ENCODE measurements at places on chromosomes 6 and 20.

DNA sequence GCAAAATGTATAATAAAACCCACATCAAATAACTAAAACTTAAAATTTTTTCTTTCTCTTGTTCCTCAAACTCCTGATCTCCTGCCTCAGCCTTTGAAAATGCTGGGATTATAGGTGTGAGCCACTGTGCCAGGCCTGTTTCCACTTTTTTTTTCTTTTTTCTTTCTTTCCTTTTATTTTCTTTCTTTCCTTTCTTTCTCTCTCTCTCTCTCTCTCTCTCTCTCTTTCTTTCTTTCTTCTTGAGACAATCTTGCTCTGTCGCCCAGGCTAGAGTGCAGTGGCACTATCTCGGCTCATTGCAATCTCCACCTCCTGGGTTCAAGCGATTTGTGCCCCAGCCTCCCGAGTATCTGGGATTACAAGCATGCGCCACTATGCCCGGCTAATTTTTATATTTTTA, 164.6 kb downstream of the OR2B2 start:
- no peak for DNase-seq

- DNase-seq, result no peak
These were observed 27.9 kb downstream of the SULF2 start for GRCh38 chr20:47757145-47758035.

- DNase-seq, result no peak
These were observed 21.4 kb downstream of the PCSK2 start for GRCh38 chr20:17248224-17248623.

DNA sequence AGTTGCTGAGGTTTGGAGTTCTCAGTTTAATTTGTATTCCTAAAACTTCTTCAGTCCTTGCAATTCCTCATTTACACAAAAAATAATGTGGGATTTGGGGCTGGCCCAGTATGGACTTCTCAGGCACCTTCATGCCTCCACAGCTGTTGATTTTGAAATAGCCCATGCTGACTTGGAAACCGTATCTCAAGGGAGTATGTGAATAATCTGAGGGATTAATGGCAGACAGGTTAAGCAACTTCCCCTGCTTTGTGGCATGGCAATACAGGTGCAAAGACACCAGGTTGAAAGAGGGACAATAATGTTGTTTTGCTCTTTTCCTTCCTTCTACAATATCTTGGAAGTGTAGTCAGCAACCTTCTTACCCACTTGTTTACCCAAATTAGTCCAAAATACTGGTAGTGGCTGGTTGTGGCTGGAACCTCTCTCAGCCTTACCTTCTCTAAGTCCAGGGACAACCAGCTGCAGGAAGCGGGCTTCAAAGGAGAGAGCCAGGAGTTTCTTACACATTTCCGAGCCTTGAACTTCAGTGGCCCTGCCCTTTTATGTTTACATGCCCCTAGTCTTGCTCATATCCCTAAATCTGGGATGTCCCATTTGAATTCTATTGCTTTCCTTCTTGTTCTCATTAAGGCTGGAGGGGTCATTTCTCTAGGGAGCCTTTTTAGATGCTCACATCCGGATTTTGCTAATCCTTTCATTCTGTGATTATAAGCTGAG, 44.1 kb upstream of the ADGRF1 start:
- no peak for DNase-seq

DNA sequence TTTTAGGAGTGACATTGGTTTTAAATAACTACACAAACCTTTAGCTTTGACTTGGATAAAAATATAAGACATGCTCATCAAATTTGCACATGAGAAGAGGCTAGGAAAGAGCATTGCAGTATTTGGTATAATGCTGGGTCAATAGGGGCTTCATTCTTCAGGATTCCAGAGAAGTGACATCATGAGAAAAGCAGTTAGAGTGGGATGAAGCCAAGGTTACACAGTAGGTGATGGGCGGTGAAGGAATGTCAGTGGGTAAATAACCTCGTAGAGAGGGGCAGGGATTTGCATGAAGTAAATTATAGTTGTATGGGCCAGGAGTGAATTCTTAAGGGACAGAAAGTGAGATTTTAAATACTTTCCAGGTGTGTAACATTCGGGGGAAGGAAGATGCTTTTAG, 216.2 kb downstream of the RFPL4B start:
- no peak for DNase-seq

- no peak for DNase-seq
These were observed 57.8 kb downstream of the POPDC3 start for GRCh38 chr6:105121981-105122380.

DNA sequence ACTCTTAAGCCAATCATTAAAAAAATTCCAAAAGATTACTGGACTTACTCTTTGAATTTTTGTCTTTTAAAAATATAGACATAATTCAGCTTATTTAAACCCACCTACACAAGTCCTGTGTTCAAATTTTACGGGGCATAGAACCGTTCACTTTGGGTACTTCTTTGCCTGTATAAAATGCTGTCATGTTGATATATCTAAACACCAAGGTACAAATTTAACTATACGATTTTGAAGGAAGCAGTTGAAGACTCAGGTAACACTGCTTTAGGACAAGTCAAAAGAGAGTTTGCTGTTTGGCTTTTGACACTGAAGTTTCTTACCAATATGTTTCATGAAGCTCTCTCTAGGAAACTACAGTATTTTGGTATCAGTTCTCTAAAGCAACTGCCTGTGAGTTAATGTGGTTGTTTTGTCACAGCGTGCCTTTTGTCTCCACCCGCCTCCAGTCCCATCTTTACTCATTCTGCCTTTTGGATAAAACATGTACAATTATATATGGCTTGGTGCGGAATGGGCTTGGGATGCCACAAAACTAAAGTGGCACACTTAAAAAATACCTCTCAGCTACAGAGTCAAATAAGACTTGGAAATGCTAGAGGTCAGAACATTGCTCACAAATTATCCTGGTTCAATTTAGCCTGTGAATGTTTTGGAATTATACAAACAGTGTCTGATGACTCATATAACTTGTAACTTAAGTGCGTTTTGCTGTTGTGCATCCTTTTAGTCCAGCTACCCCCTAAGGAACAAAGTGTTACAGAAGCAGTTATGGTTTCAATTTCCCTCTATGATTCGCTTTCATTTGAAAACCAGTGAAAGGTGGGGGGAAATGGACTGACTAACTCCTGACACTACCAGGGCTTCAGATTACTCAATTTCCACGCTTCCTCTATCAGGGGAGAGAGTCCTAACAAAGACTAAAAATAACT, 38.7 kb downstream of the RGS17 start:
- no peak for DNase-seq

GRCh38 chr6:158667360-158667981, 17.6 kb downstream of the SYTL3 start:
- no peak for DNase-seq

DNA sequence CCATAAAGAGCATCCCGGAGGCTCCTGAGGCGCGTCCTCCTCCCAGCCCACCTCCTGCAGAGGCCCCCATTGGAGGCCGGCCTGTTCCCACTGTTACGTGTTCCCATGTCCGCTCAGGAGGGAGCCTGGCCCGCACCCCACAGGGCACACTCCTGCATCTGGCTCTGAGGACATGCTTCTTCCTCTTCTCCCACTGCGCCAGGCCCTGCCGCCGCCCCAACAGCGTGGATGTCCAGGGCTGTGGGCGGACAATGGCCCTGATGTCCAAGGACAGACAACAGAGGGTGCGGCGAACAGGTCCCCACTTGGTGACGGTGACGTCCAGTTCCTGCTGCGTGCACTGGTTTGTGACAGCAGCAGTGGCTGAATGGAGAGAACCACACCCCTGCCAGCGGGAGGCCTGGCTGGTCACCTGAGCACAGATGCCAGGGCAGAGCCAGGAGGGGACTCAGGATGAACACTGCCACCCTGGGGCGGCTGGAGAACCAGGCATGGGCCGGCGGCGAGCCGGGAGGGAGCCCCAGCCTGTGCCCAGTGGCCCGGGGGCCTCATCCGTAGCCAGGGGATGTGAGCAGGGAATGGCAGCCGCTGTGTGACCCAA, 26.6 kb downstream of the FRMD1 start:
- DNase-seq, result no peak

GRCh38 chr20:49482621-49483017, at the start of gene KCNB1:
KCNB1 (minus strand) TSS chr20:49482668; CDS start chr20:49482480, 188 bp downstream.
- DNase-seq, result peak; percentile 5

GRCh38 chr6:106216527-106216926, 109.0 kb downstream of the ATG5 start:
- no peak for DNase-seq

GRCh38 chr6:138833816-138834539, 38.1 kb downstream of the ECT2L start:
- DNase-seq, result no peak

- DNase-seq, result no peak
These were observed 78.3 kb downstream of the BTBD3 start for GRCh38 chr20:11995805-11996567.

- no peak for DNase-seq
These were observed 406.1 kb upstream of the MARCKS start for GRCh38 chr6:113451049-113451448.

GRCh38 chr6:166589786-166590574, 3.5 kb upstream of the RAMACL start:
- DNase-seq, result no peak

DNA sequence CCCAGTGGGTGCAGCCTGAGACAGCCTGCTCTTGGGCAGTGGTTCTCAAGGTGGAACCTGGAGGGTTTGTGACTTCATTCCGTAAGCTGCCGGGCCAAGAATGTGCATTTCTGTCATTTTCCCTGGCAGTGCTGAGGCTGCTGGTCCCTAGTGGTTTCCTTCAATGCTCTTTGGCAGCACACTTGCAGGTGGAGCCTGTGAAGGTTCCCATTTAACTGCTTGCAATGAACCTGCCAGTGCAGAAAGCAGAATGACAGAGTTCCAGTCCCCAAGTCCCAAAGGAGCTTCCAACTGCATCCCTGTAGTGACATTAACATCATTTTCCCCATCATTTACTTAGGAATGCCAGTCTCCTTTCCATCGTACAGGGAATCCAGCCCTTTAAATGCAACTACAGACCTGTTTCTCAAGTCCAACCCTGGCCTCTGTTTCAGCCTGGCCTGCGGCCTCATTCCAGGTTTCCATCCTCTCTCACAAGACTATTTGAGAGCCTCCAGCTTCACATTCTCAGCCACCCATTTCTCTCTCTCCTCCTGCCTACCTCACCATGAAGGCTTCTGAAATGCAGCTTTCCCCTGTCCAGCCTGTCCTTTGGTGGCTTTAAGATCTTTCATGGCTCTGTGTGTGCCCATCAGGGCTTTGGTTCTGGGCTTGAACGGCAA, 149.7 kb upstream of the GGTLC1 start:
- DNase-seq, result no peak

GRCh38 chr6:52546192-52546591, 30.7 kb downstream of the TRAM2 start:
- no peak for DNase-seq

DNA sequence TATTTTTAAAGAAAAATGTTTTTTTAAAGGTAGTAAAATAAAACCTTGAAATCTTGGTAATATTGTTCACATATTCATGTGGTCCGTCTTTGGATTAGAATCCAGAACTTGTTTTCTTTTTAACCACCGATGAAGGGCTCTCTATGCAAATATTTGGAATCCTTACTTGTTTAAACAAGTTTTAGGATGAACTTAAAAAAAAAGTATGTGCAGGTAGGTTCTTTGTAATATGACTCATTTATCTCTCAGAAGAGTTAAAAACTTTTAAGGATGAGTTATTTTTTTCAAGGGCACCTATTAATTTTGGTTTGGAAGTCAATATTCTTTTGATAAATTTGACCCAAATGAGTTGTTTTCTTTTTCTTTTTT, 8.9 kb downstream of the DSP start:
- no peak for DNase-seq

GRCh38 chr6:86563197-86563596, 374.1 kb upstream of the HTR1E start:
- DNase-seq, result no peak

DNA sequence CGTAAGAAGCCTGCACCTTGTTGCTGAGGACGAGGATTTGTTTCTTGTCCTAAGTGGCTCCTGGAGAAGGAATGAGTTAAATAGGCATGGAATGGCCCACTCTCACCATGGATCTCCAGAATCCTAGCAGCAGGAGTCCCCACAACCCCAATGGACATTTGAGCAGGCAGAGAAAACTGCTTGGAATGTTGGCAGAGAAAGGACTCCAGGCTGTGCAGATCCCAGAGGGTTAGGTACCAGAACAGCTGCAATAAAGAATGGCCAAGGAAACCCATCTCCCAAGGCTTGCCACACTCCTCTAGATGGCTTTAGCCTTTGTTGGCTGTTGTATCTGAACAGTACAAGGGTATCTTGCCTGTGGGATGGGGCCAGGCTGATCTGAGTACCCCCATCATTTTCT, 1415.7 kb upstream of the ADGRB3 start:
- no peak for DNase-seq

DNA sequence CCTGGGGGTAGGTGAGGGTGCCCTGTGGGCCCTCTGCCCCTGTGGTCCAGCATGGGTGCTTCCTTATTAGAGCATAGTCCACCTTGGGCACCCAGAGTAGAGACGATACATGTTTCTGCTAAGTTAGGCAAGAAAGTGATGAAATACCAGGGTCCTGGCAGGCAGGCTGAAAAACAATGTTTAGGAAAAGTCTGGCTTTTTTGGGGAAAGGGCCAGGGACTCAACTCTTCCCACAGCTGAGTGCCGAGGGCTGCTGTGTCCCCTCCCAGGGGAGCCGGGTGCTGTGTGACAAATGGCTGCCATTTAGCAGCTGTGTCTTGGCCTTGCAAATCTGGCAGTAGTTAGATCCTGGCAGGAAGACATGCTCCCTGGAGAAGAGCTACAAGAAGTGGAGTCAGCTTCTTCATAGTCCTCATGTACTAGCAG, 61.5 kb downstream of the RREB1 start:
- DNase-seq, result no peak

DNA sequence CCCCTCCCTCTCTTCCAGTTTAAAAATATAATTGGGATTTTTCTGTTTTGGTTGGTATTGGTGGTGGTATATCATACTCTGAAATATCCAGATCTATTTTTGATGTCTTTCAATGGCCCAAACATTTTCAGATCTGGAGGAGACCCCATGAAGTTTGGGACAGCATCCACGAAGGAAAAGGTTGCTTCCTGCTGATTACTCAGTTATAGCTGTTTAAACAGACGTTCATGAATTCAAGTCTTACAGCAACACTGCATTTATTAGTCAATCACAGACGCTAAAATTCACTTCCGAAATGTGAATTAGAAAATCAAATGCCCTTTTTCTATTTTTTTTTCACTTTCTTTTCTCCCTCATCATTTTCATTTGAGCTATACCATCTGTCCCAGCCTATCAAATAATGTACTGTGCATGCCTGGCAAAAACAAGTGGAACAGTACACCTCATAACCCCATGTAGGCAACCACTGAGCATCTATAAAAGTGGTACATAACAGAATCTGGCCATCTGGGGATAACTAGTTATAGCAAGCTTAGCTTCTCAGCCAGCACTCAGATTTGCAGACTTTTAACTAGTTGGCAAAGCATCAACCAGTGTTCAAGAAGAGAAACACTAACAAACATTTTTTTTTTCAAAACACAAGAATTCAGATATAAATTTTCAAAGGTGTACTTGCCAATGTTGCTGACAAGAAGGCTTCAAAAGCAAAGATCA, 124.5 kb downstream of the HIVEP2 start:
- no peak for DNase-seq

GRCh38 chr20:20567712-20568111, 144.7 kb downstream of the RALGAPA2 start:
- no peak for DNase-seq

DNA sequence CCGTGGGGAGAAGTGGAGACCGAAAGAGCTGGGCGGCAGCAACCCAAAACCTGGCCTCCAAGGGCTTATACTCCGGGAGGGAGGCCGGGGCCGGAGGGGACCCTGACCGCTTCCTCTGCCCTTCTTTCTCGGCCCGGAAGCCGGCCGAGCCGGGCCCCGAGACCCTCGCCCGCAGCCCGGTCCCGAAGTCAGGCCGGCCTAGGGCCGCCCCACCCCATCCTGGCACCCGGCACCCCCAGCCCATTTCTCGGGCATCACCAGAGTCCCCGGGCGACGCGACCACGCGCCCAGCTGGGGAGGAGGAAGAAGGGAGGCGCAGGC, 572 bp upstream of the ZDHHC14 start:
- DNase-seq, result peak; percentile 1
